ENCODE measurements at places on chromosomes 11 and 22. TPM values are rescaled to one million over a fixed set of nuclear protein-coding genes. Genes with fewer than 3 reads are reported as not detected.

GRCh38 chr11:113282898-113283437 is 31.4 kb upstream of the TTC12 start:
- DNase-seq: no peak

DNA sequence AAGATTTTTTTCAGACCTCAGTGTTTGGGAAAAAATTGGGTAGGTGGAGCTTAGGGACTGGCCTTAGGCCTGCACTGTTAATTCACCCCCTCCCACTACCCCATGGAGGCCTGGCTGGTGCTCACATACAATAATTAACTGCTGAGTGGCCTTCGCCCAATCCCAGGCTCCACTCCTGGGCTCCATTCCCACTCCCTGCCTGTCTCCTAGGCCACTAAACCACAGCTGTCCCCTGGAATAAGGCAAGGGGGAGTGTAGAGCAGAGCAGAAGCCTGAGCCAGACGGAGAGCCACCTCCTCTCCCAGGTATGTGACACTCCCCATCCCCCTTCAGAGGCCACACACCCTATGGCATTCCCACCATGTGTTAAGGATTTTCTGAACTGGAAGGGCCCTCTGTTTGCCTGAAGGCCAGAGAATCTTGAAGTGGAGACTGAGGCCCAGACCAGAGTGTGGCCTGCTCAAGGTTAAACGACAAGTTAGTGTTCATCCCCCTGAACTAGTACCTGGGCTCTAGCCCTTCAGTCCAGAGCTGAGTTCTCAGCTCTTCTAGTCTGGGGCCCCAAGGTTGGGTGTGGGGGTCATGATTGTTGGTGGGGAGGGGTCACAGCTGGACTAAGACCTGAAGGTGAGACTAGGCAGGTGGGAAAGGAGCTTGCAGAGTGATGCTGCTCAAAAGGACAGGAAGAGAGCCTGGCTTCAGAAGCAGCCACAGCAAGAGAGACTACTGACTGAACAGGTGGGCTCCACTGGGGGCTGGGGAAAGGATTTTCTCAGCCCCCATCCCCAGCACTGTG is 2.3 kb upstream of the FOLR1 start:
- peak; percentile 77 for DNase-seq

DNA sequence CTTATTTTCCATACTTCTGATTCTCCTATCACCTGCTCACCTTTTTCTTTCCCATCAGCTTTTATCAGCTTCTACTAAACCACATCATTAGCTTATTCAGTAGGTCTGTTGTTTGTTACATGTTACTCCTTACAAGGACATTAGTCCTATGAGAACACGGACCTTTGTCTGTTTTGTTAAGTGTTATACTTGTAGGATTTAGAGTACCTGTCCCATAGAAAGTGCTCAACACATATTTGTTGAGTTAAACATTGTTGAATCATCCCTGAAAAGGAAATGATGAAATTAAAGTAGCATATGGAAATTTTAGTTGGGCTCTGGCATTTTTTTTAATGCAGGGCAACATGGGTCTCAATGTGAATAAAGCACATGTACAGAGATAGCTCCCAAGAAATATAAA is 222.1 kb upstream of the CARD18 start:
- DNase-seq: no peak

- no peak for DNase-seq
Measured at GRCh38 chr11:61828379-61828628, 204 bp downstream of the FADS2 start.

DNA sequence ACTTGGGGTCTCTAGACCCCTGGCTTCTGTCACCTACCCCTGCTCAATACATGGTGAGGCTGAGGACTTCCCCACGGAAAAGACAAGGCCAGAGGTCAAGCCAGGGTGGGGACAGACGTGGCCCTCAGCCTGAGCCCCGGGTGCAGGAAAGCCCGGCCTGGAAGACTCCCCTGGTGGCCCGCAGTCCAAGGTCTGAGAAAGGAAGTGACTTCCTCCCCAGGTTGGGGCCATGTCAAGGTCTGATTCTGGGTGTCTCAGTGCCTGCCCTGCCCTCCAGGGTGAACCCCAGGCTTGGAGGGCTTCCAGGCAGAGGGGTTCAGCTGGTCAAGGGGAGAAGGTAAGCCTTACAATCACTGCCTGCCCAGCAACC is 3.9 kb downstream of the CTSD start:
- DNase-seq: no peak

DNA sequence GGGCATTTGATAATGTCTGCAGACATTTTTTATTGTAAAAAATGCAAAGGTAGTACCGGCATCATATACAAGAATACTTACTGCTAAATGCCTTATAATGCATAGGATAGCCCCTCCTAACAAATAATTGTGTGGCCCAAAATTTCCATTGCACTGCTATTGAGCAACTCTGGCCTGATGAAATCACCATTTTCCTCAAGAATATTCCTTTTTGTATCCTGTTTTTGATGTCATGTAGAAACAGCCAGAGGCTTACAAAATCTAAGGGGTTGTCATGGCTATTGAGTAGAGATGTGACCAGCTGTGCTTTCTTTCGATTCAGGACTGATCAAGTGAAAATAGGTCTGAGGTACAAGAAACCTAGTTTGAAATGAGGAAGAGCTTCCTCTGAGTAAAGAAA is 854.3 kb downstream of the KCNA4 start:
- DNase-seq: no peak

GRCh38 chr11:126328938-126329643 is 25.2 kb downstream of the DCPS start:
- DNase-seq: no peak

DNA sequence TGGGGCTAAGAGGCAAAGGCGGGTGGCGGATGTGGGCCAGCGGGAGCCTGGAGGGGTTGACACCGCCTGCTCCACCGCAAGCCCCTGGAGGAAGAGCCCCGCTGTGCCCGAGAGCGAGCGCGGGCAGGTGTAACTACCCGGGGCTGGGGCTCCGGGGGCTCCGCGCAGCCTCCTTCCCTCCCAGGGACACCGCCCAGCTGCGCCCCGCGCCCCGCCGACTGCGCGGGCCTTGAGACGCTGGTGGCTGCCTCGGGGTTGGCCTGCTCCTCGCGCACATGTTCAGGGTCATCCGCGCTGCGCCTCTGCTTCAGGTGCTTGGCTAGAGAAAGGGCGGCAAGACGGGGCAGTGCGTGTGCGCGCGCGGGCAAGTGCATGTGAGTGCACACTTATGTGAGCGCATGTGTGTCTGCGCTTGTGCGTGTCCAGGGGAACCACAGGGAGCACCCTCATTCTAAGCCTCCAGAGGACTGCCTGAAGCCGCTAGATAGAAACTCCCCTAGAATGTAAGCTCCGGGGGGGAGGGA is 197.5 kb upstream of the TMEM45B start:
- DNase-seq: no peak

GRCh38 chr11:44120169-44120568 is 24.7 kb downstream of the EXT2 start:
- DNase-seq: no peak

DNA sequence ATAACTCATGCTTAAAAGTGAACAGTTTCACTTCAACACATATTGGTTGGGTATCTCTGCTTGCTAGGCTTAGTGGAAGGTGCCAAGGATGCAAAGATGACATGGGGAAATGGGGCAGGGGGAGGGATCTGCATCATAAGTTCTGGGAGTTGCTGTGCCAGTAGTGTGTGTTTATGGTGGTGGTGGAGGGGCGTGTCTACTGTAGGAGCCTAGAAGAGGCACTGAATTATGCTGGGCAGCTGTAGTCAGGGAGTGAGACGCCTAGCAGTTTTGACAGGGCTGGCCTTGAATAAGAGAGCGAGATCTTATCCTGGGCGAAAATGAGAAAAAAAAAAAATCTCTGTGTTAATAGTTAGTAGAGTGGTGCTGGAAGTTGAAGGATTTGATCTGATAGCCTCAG is 3.0 kb downstream of the ELMOD1 start:
- DNase-seq: no peak

DNA sequence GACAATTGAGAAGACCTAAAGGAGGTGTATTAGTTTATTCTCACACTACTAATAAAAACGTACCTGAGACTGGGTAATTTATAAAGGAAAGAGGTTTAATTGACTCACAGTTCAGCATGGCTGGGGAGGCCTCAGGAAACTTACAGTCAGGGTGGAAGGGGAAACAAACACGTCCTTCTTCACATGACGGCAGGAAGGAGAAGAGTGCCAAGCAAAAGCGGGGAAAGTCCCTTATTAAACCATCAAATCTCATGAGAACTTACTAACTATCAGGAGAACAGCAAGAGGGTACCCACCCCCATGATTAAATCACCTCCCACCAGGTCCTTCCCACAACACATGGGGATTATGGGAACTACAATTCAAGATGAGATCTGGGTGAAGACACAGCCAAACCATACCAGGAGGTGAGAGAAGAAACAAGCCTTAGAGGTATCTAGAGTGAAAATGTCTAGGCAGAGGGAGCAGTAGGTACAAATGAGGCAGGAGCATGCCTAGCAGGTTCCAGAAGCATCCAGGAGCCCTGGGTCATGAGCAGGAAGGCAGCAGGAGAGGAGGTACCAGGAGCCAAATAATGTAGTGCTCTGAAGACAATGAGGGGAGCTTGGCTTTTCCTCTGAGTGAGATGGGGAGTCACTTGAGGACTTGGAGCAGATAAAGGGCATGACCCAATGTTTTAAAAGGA is 31.6 kb downstream of the IL10RA start:
- DNase-seq: no peak

DNA sequence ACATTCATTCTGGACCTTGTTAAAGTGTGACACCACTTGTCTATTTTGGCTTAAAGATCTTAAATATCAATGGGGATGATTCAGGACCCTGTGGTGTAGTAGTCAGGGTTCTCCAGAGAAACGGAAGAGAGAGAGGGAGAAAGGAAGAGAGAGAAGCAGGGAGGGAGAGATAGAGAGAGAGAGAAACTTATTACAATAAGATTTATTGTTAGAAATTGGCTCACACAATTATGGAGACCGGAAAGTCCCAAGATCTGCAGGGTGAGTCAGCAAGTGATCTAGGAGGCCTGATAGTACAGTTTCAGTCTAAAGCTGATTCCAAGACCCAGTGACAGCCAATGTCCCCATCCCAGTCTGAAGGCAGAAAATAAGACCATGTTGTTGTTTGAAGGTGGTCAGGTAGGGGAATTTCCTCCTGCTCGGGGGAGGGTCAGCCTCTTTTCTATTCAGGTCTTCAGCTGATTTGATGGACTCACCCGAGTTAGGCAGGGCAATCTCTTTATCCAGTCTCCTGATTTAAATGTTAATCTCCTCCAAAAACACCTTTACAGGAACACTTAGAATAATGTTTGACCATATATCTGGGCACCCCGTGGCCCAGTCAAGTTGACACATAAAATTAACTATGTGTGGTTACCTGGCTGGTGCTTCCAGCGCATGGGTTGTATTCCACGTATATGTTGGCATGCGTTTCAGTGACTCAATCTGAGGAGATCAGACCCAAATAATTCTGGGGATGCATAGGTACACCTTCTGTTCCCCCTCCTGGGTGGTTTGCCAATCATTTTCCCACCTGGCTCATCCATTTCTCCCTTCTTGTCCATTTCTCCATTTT is 1350.5 kb downstream of the TBC1D22A start:
- DNase-seq: no peak

DNA sequence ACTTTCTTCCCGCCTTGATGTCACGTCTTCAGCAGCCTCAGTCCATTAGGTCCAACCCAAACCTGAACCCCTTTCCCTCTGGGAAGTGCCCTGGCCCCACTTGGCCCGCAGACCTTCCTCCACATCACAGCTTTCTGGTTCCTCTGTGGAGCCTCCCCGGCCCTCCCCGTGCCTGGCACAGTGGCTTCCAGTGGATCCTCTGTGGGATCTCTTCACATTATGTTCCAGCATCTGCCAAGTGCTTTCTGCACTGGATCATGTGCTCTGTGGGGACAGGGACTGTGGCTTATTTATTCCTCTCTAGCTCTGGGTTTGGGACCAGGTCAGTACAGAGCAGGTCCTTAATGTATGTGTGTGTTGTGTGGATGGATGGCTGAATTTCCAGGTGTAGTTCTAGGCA is 30.9 kb downstream of the POLR3H start:
- no peak for DNase-seq

DNA sequence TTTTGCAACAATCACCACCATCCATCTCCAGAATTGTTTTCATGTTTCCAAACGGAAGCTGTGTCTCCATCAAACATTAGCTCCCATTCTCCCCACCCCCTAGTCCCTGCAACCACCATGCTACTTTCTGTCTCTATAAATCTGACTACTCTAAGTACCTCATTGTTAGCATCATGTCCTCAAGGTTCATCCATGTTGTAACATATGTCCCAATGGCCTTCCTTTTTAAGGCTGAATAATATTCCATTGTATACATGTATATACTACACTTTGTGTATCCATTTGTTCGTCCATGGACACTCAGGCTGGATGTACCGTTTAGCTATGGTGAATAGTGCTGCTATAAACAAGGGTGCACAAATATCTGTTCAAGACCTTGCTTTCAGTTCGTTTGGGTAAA is 8.2 kb upstream of the DPF2 start:
- no peak for DNase-seq

DNA sequence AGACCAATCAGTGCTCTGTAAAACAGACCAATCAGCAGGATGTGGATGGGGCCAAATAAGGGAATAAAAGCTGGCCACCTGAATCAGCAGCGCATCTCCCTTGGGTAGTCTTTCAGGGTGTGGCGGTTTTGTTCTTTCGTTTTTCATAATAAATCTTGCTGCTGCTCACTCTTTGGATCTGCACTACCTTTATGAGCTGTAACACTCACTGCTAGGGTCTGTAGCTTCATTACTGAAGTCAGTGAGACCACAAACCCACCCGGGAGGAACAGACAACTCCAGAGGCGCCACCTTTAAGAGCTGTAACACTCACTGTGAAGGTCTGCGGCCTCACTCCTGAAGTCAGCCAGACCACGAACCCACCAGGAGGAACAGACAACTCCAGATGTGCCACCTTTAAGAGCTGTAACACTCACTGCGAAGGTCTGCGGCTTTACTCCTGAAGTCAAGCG is 175.5 kb upstream of the PDGFD start:
- DNase-seq: no peak

- DNase-seq: peak; percentile 88
Measured at GRCh38 chr22:37196539-37197450, 8.7 kb upstream of the C1QTNF6 start.

PAMR1 gene
- 0.58 TPM for total RNA-seq

LMO2 gene
- total RNA-seq: 12.3 TPM

FAM181B gene
- total RNA-seq: not detected

PLA2G3 gene
- not detected for total RNA-seq

DEUP1 gene
- not detected for total RNA-seq

OR56A4 gene
- not detected for total RNA-seq

RBFOX2 gene
- 41.4 TPM for total RNA-seq

DNAL4 gene
- total RNA-seq: 16.0 TPM

OR4C5 gene
- total RNA-seq: not detected
